Stimulated activated CD8-positive, alpha-beta memory T cell treated with anti-CD3 and anti-CD28 coated beads, Interleukin-4, amount 100 ng/mL, for 1 hour (primary cell): ENCODE measurements at places on chromosomes 2 and 18.

GRCh38 chr2:16507655-16508489 is 157.8 kb downstream of the CYRIA start:
- DNase-seq, result no peak

DNA sequence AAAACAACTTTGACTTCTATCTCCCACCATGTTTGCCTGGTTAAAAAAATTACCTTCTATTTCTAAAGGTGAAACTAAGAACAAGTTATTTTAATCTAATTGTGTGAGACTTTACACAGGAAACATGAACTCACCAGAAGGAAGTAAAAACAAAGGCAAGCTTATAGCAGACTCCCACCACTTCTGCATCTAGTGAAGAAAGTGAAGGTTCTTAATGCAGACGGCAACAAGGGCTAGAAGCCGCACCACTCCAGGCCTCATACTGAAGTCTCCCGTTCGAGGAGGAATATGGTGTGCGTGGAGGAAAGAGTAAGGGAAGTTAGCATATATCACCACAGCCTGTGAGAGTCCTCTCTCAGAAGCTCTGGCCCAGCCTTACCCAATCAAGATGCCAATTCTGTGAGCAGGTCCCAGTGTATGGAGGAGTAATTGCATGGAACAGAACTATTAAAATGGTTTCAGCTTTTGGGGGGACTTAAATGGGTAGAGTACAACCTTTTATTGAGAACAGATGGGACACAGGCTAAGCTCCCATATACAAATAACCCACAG is 958.7 kb downstream of the BCL11A start:
- DNase-seq, result no peak

GRCh38 chr2:12504443-12504842 is 212.3 kb upstream of the TRIB2 start:
- no peak for DNase-seq

GRCh38 chr2:9780368-9781130 is 62.7 kb upstream of the TAF1B start:
- DNase-seq, result no peak

DNA sequence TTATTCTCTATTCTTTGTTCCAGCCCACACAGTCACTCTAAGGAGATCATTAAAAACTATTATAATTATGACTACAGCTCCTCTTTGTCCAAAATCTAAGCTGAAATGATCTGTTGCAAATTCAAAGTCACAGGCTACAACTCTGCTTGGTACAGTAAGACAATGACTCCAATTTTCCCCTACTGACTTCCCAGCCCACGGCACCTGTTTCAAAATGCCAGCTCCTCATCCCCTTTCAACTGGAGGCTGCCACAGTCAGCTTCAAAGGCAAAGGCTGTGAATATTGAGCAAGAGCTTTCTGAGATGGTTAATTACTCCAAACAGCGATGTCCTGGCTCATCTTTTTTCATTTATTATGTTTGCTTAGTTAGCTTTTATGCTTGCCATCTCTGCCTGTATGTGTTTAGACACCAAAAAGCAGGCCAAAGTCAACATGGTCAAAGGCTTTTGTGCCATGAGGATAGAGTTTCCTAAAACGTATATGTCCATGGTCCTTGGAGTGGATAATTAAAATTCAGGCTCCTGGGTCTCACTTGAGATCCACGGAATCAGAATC is 141.1 kb downstream of the DOCK10 start:
- no peak for DNase-seq

DNA sequence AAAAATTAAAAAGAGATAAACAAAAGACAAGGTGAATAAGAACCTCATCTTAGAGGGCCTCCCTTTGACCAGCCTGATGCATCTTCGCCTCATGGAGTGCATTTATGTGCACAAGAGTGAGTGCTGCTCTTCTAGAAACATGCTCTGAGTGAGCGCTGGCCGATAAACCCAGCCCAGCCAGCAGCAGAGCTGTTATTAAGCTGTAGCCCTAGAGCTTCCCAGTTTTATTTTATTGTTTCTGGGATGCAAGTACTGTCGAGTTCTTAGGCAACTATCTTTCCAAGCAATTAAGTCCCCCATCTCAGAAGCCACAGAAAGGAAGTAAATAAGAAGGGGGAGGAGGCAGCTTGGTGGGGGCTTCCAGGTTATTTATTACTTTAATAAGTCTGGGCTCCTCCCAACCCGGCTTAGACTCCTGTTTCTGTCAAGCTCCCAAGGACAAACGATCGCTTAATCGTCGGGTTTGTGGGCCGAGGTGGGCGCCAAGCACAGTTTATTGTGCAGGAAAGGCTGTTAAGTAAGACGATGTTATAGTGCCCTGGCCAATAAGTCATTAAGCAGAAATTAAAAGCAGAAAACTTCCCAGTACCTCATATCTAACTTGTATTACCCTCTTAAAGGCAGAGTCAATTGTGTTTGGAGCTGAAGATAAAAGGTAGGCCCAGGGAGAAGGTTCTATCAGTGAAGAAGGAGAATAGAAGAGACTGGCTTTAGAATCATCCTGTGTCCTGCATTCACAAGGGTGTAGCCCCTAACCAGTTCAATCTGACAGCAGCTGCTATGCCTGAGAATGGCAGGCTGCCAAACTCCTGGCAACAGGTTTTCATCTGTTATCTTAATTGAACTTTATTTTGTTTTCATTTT is 176.3 kb downstream of the PIK3C3 start:
- no peak for DNase-seq

- DNase-seq, result no peak
These were observed 707.0 kb upstream of the ZEB2 start for GRCh38 chr2:145226901-145227300.
